ENCODE measurements at places on chromosomes 5 and 9. TPM values are rescaled to one million over a fixed set of nuclear protein-coding genes. Genes with fewer than 3 reads are reported as not detected.

NUDCD2 gene
- total RNA-seq = 24.8 TPM

TAS2R1 gene
- not detected for total RNA-seq

DDX4 gene
- total RNA-seq = not detected

PCDHA5 gene
- total RNA-seq = 0.69 TPM

GRCh38 chr5:72908664-72909063 is 47.2 kb upstream of the FCHO2 start:
- H3K4me1 ChIP-seq = no peaks in the 10 kb centered on the region
- DNase-seq = no peak
- H3K27me3 ChIP-seq = no peaks in the 10 kb centered on the region
- H3K4me3 ChIP-seq = no peak overlapping the region
- H3K27ac ChIP-seq = no peak overlapping the region

C5orf52 gene
- not detected for total RNA-seq

RNF208 gene
- total RNA-seq = not detected

DNA sequence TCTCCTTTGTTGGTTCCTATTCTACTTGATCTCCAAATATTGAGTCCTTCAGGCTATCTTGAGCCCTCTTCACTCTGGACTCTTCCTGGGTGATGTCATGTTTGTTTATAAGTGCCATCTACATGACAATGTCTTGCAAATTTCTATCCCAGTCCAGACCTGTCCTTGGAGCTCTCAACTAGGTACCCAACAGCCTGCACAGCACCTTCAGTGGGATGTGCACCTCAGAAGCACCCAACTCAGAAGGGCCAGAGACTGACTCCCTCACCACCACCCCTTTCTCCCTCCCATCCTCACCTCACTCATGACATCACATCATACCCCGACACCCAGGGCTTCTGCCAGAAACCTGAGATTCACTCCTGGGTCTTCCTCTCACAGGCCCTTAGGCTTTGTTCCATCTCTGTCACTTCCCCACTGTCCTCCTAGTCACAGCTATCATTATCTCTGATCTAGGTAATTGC is 14.4 kb downstream of the TXN start:
- H3K36me3 ChIP-seq = no peaks in the 10 kb centered on the region
- no peak for DNase-seq
- H3K4me1 ChIP-seq = no peaks in the 10 kb centered on the region
- no peaks in the 10 kb centered on the region for H3K27me3 ChIP-seq

GRCh38 chr5:88667496-88668201 is 215.3 kb downstream of the MEF2C start:
- no peak for DNase-seq
- no peaks in the 10 kb centered on the region for H3K4me1 ChIP-seq
- H3K27me3 ChIP-seq = peaks cover 17% of the 10 kb centered on the region
- H3K27ac ChIP-seq = no peak overlapping the region

GRIN3A gene
- total RNA-seq = not detected

GRCh38 chr5:128613766-128614165 is 75.7 kb upstream of the FBN2 start:
- no peak overlapping the region for H3K27ac ChIP-seq
- no peaks in the 10 kb centered on the region for H3K4me1 ChIP-seq
- H3K27me3 ChIP-seq = no peaks in the 10 kb centered on the region
- no peak overlapping the region for H3K4me3 ChIP-seq
- no peaks in the 10 kb centered on the region for H3K36me3 ChIP-seq

DNA sequence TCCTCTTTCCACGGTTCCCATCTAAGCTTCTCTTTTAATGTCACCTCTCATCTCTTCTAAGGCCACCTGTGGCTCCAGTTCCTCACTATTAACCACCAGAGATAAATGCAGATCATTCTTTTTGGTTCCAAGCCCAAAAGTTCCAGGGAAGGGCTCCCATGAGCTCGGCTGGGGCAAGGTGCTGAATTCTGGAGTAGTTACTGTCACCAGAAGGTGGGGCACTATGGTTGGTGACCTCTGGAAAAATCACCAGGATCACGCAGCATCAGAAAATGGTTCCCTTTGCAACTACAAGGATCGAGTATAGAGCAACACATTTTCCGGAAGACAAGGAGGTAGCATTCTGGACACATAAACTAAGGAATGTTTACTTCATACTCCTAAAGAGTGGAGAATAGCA is 528.7 kb upstream of the DAP start:
- no peaks in the 10 kb centered on the region for H3K4me1 ChIP-seq
- no peaks in the 10 kb centered on the region for H3K36me3 ChIP-seq

- H3K4me1 ChIP-seq = no peaks in the 10 kb centered on the region
- no peaks in the 10 kb centered on the region for H3K36me3 ChIP-seq
- no peak overlapping the region for H3K27ac ChIP-seq
- no peaks in the 10 kb centered on the region for H3K27me3 ChIP-seq
- H3K4me3 ChIP-seq = no peak overlapping the region
These were observed 2.1 kb downstream of the SH2D3C start for GRCh38 chr9:127776195-127776923.

DNA sequence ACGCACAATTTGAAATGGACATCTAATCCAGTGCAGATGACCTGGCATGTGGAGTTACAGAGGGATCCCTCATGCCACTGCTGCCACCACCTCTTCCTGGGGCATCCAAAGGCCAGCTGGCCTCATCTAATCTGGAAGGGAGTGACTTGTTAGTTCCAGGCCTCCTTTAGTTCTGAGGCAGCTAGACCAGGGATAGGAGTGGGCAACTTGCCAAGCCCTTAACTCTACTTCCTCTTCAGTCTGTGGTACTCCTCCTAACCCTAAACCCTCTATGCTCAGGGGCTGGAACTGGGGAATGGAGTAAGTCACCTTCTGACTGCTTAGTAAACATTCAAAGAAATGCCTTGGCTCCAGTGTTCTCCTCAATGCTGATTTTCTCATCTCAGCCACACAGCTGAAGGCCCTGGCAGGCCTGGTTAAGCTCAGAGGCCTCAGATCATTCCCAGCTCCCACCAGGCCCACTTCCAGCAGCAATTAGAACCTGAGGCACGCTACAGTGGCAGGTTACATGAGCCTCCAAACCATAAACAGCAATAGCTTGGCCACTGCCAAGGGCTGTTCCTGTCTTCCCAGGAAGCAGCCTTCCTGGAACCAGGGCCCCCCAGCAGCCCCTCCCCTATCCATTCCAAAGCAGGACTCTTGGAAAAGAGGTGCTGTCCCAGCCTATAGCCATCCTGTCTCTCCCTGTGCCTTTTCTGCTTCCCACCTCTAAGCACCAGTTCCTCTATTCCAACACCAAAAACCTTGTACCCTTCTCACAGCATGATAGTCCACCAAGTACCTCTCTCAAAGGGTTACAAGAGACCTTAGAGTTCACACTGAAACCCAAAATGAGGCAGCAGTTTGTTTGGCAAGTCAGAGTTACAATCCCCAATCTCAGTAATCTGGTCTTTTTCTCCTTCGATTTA is 2.0 kb downstream of the EIF4EBP3 start:
- H3K4me3 ChIP-seq = no peak overlapping the region
- peak; percentile 49 for DNase-seq
- H3K4me1 ChIP-seq = peaks cover 10% of the 10 kb centered on the region
- H3K27ac ChIP-seq = peak overlapping the region; percentile 93
- H3K27me3 ChIP-seq = no peaks in the 10 kb centered on the region

DNA sequence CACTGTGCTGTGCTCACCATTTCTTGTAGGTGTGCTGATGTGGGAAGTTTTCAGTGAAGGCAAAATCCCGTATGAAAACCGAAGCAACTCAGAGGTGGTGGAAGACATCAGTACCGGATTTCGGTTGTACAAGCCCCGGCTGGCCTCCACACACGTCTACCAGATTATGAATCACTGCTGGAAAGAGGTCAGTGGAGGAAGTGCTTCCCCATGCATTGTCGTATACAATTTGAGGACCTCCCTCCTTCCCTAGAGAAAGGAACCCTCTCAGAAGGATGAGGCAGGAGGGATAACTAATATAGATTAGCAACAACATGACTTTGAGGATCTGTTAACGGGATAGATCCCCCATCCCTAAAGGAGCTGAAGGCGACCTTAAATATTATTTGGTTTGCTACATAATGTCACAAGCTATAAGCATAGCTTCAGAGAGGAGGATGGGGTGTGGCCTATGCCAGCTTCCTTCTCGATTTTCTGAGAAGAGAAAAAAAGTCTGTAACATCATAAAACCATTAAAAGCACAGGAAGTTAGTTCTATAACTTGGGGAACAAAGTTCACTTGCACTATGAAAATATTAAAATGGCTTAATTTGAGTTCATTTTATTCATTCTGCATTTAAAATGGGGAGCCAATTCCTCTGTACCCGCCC is 17.0 kb upstream of the CYFIP2 start:
- H3K36me3 ChIP-seq = no peaks in the 10 kb centered on the region
- H3K4me1 ChIP-seq = no peaks in the 10 kb centered on the region
- no peaks in the 10 kb centered on the region for H3K27me3 ChIP-seq
- DNase-seq = no peak
- no peak overlapping the region for H3K27ac ChIP-seq

- no peaks in the 10 kb centered on the region for H3K27me3 ChIP-seq
- no peak overlapping the region for H3K4me3 ChIP-seq
- no peak overlapping the region for H3K27ac ChIP-seq
- DNase-seq = no peak
These were observed 85.5 kb upstream of the CTSL start for GRCh38 chr9:87640385-87640795.

PRR16 gene
- 19.7 TPM for total RNA-seq

DNA sequence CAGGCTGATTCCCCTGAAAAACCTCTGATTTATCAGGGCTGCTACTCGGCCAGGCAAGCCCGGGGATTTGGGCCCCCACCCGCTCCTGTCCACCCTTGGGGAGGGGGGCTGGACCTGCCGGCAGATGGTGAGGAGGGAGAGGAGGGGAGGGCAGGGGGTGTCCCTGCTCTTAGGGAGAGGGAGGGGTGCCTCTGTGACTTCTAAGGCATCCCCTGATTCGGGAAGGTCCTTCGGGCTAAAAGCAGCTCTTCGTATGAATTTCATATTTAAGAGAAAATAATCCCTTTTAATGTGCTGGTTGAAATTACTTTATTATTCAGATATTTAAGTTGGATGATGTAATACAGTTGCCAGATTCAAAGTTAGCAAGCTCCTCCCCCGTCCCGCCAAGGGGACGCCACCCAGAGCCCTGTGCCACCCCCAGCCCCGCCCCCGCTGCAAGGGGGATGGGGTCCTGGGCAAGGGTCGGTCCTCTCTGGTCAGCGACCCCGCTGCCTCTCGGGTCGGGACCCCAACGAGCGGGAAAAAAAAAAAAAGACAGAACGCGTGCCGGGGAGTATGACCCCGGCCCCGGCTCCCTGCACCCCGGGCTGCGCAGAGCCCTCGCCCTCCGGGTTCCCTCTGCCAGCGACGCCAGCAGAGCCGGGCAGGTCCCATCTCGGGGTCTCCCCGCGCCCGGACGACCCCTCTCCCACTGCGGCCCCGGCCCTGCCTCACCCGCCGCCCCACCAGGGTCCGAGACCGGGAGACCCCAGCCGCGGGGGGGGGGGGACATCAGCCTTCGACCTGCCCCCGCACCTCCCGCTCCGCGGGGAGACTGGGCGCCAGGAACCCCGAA is 12.4 kb downstream of the LHX3 start:
- H3K36me3 ChIP-seq = no peaks in the 10 kb centered on the region
- no peak for DNase-seq
- no peak overlapping the region for H3K27ac ChIP-seq
- H3K27me3 ChIP-seq = peaks cover 39% of the 10 kb centered on the region

DNA sequence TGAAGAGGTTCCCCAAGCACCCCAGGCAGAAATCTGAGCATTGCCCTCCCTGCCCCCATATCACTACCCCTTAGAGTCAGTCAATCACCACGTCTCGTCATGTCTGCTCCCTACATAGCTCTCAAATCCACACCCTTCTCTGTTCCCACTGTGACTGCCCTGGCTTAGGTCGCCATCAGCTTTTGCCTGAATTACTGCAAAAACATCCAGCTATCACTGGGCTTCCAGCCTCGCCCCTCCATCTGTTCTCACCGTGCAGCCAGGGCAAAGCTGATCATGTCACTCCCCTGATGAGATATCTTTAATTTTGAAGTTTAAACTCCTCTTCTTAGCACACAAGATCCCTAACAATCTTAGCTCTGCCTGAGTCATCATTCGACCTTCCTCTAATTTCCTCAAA is 89.6 kb upstream of the TBC1D2 start:
- no peaks in the 10 kb centered on the region for H3K36me3 ChIP-seq
- DNase-seq = no peak
- H3K27ac ChIP-seq = no peak overlapping the region
- H3K27me3 ChIP-seq = no peaks in the 10 kb centered on the region
- H3K4me3 ChIP-seq = no peak overlapping the region

GRCh38 chr9:8860925-8861324 is 1061.3 kb upstream of the DMAC1 start:
- no peaks in the 10 kb centered on the region for H3K4me1 ChIP-seq
- no peak for DNase-seq
- H3K27ac ChIP-seq = no peak overlapping the region

SLC34A1 gene
- not detected for total RNA-seq

NPR3 gene
- total RNA-seq = 23.1 TPM

BSPRY gene
- total RNA-seq = 0.40 TPM

GRCh38 chr5:115439042-115439441 is 105.5 kb downstream of the FEM1C start:
- no peak for DNase-seq
- H3K4me1 ChIP-seq = no peaks in the 10 kb centered on the region
- no peak overlapping the region for H3K4me3 ChIP-seq
- H3K27ac ChIP-seq = no peak overlapping the region
- H3K27me3 ChIP-seq = no peaks in the 10 kb centered on the region

GRCh38 chr5:69048230-69048629 is 45.6 kb upstream of the SLC30A5 start:
- no peaks in the 10 kb centered on the region for H3K36me3 ChIP-seq
- H3K4me1 ChIP-seq = no peaks in the 10 kb centered on the region
- no peak overlapping the region for H3K27ac ChIP-seq
- DNase-seq = no peak

GABRA6 gene
- not detected for total RNA-seq

- no peak for DNase-seq
- H3K4me3 ChIP-seq = no peak overlapping the region
- H3K4me1 ChIP-seq = no peaks in the 10 kb centered on the region
- no peaks in the 10 kb centered on the region for H3K36me3 ChIP-seq
- H3K27ac ChIP-seq = no peak overlapping the region
These were observed 1181.7 kb downstream of the EFNA5 start for GRCh38 chr5:106489004-106489403.

GRCh38 chr5:62260513-62260912 is 45.5 kb upstream of the KIF2A start:
- H3K27ac ChIP-seq = no peak overlapping the region
- no peaks in the 10 kb centered on the region for H3K27me3 ChIP-seq
- H3K4me1 ChIP-seq = no peaks in the 10 kb centered on the region
- H3K4me3 ChIP-seq = no peak overlapping the region
- DNase-seq = no peak

DNA sequence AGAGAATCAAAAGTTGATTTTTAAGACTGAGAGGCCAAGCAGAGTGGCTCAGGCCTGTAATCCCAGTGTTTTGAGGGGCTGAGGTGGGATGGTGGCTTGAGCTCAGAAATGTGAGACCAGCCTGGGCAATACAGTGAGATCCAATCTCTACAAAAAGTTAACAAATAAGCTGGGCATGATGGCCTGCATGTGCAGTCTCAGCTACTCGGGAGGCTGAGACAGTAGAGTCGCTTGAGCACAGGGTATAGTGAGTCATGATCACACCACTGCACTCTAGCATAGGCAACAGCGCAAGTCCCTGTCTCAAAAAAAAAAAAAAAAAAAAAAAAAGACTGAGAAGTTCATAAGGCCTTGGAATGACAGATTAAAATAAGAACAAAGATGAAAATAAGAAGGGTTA is 177.2 kb downstream of the TMEM232 start:
- no peak overlapping the region for H3K4me3 ChIP-seq
- no peaks in the 10 kb centered on the region for H3K27me3 ChIP-seq
- H3K36me3 ChIP-seq = no peaks in the 10 kb centered on the region

GRCh38 chr5:10935536-10935935 is 174.5 kb upstream of the DAP start:
- H3K27me3 ChIP-seq = no peaks in the 10 kb centered on the region
- no peak overlapping the region for H3K27ac ChIP-seq
- no peaks in the 10 kb centered on the region for H3K4me1 ChIP-seq
- no peak for DNase-seq

ACTBL2 gene
- total RNA-seq = not detected

Measured in uterus (tissue), 4 donors.